ENCODE measurements at places on chromosomes 2 and 18.
A peak's percentile ranks its signal among the peaks of the same experiment; 100 is the strongest.

DNA sequence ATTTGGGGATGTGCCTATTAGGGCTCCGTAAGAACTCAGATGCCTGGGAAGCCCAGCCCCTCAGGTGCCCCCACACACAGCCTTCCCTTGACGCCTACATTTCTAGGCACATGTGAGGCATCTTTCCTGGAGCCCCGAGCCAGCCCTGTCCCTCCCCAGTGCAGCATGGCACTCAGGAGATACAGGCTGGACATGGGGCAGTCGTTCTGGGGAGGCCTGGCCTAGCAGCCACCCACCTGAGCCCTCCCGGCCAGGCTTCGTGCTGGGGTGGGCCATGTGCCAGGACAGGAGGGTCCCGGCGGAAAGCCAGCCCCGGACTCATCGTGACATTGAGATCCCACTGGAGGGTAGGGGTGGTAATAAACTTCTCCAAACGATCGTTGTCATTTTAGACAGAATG, 15.2 kb downstream of the BOK start:
- peaks cover 20% of the 10 kb centered on the region for H3K36me3 ChIP-seq
- peaks cover 7% of the 10 kb centered on the region for H3K4me1 ChIP-seq
- H3K4me3 ChIP-seq, result no peak overlapping the region
- peaks cover 2% of the 10 kb centered on the region for H3K27me3 ChIP-seq
- no peak overlapping the region for H3K27ac ChIP-seq
- DNase-seq, result no peak

- no peaks in the 10 kb centered on the region for H3K4me1 ChIP-seq
- H3K27ac ChIP-seq, result no peak overlapping the region
- H3K36me3 ChIP-seq, result no peaks in the 10 kb centered on the region
- no peak overlapping the region for H3K4me3 ChIP-seq
- no peak for DNase-seq
These were observed 7.3 kb downstream of the PTH2R start for GRCh38 chr2:208413931-208414330.

DNA sequence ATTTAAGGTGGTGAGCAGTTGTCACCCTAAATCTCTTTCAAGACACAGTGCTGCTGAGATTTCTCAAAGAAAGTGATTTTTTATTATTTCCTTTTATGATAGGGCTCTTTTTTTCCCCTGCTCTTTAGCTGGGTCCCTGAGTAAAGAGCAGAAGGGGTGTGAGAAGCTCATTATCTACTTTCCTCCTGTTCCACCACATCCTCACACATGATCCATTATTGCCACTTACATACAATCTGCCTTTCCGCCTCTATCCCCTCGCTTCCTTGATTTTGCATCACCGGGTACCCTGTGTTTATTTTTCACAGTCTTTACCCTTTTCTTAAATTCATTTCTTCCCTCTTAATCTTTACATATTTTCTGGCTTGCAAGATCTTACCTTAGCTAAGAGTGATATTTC, 93.9 kb upstream of the CCDC85A start:
- DNase-seq, result no peak
- H3K4me1 ChIP-seq, result no peaks in the 10 kb centered on the region
- peaks cover 28% of the 10 kb centered on the region for H3K27me3 ChIP-seq

DNA sequence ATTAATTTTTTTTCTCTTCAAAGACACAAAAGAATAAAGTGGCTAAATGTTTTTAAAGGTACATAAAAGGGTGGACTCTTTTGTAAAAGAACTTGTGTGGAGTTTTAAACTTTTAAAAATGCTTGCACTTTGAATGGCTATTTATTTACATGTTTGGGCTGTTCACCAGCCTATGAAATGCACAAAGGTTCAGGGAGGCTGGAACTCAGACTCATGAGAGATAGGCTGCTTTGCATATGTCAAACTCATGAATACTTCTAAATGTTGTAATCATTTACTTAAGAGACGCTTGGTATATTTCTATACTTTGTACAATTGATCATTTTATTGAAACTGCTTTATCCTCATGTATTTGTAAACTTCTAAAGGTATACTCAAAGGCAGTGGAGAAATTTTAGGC, 79.9 kb downstream of the ZEB2 start:
- peak overlapping the region; percentile 48 for H3K27ac ChIP-seq
- peaks cover 74% of the 10 kb centered on the region for H3K4me1 ChIP-seq
- no peak overlapping the region for H3K4me3 ChIP-seq
- no peaks in the 10 kb centered on the region for H3K27me3 ChIP-seq

DNA sequence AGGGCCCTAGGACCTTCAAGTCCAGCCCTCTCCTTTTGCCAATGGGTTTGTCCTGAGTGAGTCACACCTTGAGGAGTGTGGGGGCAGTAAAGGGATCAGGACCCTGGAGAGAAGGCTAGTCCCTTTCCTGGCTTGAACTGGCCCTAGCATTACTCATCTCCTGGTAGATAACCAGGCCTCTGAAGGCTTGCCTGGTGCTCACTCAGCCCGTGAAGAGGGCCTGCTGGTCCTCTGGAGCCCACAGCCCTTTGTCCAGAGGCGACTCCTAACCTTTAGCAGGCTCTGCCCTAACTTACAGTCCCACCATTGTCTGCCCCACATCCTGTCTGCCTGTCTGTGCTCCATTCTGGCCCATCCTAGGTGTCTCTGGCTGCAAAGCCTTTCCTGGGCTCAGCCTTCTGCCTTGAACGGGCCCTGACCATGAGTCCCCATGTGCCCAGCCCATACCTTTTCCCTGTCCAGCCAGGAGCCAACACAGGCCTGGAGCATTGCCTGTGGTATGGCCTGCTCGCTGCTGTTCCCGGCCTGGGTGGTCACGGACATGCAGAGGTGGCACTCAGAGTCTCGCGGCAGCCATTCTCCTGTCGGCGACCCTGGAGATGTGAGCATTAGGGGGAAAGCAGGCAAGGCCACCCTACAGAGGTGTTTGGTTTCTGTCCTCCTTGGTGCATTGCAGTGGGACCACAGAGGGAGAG, 5.0 kb downstream of the SFTPB start:
- peaks cover 2% of the 10 kb centered on the region for H3K36me3 ChIP-seq
- H3K27me3 ChIP-seq, result no peaks in the 10 kb centered on the region
- no peak overlapping the region for H3K4me3 ChIP-seq
- DNase-seq, result no peak
- no peak overlapping the region for H3K27ac ChIP-seq

- H3K36me3 ChIP-seq, result no peaks in the 10 kb centered on the region
- H3K4me1 ChIP-seq, result peaks cover 4% of the 10 kb centered on the region
- H3K4me3 ChIP-seq, result no peak overlapping the region
- H3K27ac ChIP-seq, result no peak overlapping the region
These were observed 51.4 kb downstream of the FAM178B start for GRCh38 chr2:96934831-96935540.

DNA sequence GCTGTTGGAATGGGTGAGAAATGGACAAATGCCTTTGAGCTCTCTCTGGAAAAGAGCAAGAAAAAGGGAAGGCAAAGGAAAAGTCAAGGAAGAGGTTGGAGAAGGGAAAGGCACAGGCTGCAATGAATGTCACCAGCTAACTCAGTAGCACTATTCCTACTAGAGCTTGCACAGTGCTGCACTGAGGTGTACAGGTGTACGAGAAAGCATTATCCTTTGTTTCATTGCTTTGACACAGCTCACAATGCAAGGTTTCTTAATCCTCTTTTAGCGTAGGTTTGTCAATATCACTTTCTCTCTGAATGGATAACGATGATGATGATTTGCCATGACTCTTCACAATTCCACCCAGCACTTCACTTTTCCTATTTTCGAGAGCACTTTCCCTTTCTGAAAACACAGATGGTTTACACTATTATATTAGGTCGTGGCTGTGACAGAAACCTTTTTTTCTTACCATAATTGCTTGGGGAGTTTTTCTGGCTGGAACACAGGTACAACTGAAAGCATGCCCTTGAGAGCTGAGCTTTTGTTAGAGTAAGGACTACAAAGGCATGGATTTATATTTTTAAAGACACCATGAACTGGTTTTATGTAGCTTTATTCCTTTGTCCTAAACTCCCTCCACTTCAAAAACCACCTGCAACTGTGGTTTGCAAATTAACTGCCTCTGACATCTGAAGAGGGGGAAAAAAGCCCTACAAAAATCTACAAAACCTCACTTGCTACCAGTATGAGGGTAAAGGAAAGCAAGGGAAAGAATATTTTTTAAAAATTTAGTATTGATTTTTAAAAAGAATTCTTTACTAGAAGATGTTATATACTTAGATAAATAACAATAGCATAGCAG, 265.5 kb downstream of the TGIF1 start:
- H3K27me3 ChIP-seq, result no peaks in the 10 kb centered on the region
- H3K4me1 ChIP-seq, result peaks cover 69% of the 10 kb centered on the region
- no peaks in the 10 kb centered on the region for H3K36me3 ChIP-seq
- no peak for DNase-seq
- peak overlapping the region; percentile 65 for H3K27ac ChIP-seq
- H3K4me3 ChIP-seq, result no peak overlapping the region

GRCh38 chr2:186554429-186554828, 35.4 kb upstream of the ITGAV start:
- H3K27ac ChIP-seq, result no peak overlapping the region
- H3K36me3 ChIP-seq, result no peaks in the 10 kb centered on the region
- H3K27me3 ChIP-seq, result no peaks in the 10 kb centered on the region
- H3K4me3 ChIP-seq, result no peak overlapping the region

DNA sequence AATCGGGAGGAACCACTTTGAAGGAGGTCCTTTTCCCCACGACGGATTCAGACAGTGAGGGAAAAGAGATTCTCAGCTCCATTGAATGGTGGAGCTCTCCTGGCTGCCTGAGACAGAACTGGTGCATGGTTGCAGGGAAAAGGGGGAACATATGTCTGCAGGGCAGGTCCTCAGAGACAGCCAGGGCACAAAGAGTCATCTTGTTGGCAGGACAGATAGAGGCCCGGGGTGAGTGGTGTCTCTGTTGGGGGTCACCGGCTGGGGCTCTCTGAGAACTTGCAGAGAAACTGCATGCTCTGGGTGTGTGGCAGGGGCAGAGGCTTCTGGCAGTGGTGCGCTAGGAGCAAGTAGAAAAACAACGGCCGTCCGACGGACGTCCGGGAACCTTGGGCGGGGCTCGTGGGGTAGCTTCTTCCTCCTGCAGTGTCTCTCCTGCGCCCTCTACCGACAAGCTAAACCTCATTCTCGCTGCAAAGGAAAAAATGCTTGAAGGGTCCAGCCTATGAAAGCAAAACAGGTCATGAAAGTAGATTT, 94.3 kb downstream of the CDCA7 start:
- peaks cover 20% of the 10 kb centered on the region for H3K27me3 ChIP-seq
- peak overlapping the region; percentile 72 for H3K4me3 ChIP-seq
- peak overlapping the region; percentile 58 for H3K27ac ChIP-seq
- DNase-seq, result peak; percentile 63
- no peaks in the 10 kb centered on the region for H3K36me3 ChIP-seq
- H3K4me1 ChIP-seq, result no peaks in the 10 kb centered on the region

- H3K27me3 ChIP-seq, result no peaks in the 10 kb centered on the region
- no peaks in the 10 kb centered on the region for H3K4me1 ChIP-seq
- no peak overlapping the region for H3K4me3 ChIP-seq
- peaks cover 10% of the 10 kb centered on the region for H3K36me3 ChIP-seq
- no peak overlapping the region for H3K27ac ChIP-seq
- DNase-seq, result no peak
These were observed 49.4 kb downstream of the SFXN5 start for GRCh38 chr2:73022024-73022568.

DNA sequence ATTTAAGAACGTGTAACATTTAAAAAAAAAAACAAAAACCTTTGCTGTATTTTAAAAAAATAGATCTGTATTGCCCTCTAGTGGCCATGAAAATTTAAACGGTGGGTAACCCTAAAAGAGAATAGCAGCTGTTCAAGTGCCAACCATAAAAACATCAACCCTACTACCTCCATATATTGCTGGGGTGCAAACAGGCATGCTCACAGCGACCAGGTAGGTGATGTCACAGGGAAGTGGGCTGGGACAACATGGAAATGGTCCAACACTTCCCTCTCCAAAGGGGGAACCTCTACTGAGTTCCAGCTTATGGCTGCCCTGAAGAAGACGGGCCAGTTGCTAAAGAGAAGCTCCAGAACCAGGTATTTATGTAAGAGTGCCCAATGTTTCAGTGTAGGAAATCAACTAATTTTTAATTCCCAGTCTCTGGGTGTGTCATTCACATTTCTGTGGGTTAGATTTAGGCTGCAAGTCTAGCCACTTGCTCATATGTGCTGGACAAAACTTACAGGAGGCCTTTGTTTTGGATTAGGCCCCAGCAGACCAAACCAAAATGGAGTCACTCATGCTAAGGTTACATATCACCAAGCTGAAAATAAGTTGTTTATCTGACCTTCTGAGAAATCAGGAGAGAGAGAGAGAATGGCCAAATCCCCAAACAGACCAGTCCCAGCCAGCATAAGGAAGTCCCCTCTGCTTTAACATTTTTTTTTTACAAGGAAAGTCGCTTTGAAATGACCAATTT, 54.5 kb downstream of the SKA1 start:
- H3K4me1 ChIP-seq, result peaks cover 8% of the 10 kb centered on the region
- no peak overlapping the region for H3K4me3 ChIP-seq
- no peak for DNase-seq

DNA sequence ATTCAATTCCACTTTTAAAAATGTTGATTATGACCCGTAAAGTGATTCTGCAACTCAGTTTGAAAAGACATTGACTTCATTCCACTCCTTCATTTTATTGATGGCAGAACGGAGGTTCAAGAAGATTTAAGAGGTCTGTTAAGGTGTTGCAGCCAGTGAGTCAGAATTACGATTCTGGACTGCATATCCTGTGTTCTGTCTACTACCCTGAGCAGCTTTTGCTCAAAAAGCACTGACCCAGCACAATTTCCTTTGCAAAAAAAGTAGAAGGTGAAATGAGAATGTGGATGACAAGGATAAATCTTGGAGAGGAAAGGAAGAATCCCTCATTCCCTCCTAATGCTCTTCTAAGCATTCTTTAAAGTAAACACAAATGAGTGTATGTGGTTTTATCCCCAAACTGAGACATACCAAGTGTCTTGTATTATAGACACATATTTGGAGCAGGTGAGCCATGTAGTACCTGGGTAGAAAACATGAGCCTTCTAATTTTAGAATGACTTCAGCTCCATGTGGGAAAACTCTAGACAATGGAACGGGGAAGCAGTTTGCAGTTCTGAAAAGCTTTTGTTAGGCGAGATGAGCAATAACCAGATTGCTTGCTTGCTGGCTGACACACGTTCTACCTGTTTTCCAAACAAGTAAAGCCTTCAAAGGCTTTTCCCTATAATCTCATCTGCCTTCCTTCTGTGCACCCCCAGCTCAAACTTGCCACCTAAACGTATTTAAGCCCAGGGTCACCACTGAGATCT, 44.7 kb downstream of the TGFA start:
- H3K27me3 ChIP-seq, result peaks cover 13% of the 10 kb centered on the region
- no peak overlapping the region for H3K4me3 ChIP-seq
- no peak for DNase-seq
- H3K4me1 ChIP-seq, result peaks cover 10% of the 10 kb centered on the region
- no peaks in the 10 kb centered on the region for H3K36me3 ChIP-seq

DNA sequence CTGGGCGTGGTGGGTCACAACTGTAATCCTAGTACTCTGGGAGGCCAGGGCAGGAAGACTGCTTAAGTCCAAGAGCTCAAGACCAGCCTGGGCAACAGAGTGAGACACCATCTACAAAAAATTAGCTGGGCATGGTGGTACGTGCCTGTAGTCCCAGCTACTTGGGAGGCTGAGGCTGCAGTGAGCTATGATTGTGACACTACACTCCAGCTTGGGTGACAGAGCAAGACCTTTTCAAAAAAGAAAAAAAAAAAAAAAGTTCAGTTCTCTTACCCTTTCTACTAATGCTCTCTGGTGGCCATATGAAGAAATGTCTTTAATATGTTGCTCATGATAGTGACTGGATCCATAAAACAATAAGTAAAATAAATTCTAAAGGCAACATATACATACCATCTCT, 14.9 kb downstream of the TYW5 start:
- DNase-seq, result no peak
- no peak overlapping the region for H3K27ac ChIP-seq
- no peaks in the 10 kb centered on the region for H3K4me1 ChIP-seq
- no peak overlapping the region for H3K4me3 ChIP-seq
- no peaks in the 10 kb centered on the region for H3K27me3 ChIP-seq

GRCh38 chr2:96128456-96128855, 9.8 kb downstream of the ASTL start:
- H3K4me1 ChIP-seq, result no peaks in the 10 kb centered on the region
- no peak overlapping the region for H3K4me3 ChIP-seq
- no peak overlapping the region for H3K27ac ChIP-seq
- H3K27me3 ChIP-seq, result peaks cover 70% of the 10 kb centered on the region
- no peak for DNase-seq
